ENCODE measurements at places on chromosomes 4 and X. TPM values are rescaled to one million over a fixed set of nuclear protein-coding genes. Genes with fewer than 3 reads are reported as not detected.
A peak's percentile ranks its signal among the peaks of the same experiment; 100 is the strongest.

DNA sequence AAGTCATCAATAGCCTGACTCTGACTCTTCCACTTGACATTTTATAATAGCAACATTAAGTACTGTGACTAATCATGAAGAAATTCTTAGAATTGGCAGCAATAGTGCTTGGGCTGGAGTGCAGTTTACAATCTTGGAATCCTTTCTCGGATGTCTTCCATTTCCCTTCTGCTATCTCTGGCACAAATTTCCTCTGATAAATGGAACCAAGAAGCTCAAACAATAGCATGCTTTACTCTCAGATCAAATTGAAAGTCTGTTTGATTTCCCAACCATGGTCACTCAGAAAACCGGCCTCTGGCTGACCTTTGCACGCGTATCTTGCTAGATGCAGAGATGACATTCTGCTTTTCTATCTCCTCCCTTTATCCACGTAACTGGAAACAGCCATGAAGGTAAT is 99.0 kb upstream of the SPANXC start:
- peak; percentile 87 for DNase-seq

GRCh38 chrX:105468741-105469140 is 248.2 kb upstream of the TEX13A start:
- DNase-seq, result no peak

- DNase-seq, result no peak
Observed at GRCh38 chr4:47929682-47930201, 15.4 kb upstream of the NFXL1 start.

DNA sequence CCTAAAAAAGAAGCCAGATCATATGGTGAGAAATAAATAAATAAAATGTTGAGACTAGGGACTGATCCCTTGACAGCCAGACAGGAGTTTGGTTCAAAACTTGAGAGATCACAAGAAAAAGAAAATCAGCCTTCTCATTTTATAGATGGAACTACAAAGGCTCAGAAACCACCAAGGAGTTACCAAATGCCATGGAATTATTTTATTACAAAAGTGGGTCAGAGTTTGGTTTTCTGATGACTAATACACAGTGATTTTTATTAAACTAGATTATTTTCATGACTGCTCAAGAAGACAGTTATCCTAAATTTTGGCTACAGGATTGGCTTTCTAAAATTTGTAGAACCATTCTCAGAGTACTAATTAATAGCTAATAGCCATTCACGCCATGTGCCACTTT is 6.2 kb downstream of the CXCL1 start:
- DNase-seq, result peak; percentile 33

DNA sequence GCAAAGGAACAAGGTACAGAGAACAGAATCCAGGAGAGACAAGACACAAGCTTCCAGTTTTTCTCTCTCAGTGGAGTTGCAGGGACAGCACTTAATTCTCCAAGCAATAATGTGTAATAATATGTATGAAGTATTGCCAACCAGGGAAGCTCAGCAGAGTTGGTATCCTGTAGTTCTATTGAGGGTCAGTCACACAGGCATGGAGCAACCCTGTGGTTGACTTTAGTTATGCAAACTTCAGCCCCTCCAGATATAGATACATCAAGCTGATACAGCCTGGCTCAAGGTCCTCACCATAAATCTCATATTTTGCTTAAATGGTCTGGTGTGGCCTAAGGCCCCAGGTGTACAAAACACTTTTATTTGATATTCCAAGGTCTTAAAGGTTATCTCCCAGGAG is 248.6 kb upstream of the EPHA5 start:
- DNase-seq, result no peak

TBX22 gene
- not detected for total RNA-seq

GRCh38 chrX:122943918-122944317 is 240.2 kb upstream of the GRIA3 start:
- DNase-seq, result peak; percentile 80

GRCh38 chr4:72444092-72444491 is 124.9 kb downstream of the ADAMTS3 start:
- DNase-seq, result no peak

FRMPD4 gene
- 3.5 TPM for total RNA-seq

DNA sequence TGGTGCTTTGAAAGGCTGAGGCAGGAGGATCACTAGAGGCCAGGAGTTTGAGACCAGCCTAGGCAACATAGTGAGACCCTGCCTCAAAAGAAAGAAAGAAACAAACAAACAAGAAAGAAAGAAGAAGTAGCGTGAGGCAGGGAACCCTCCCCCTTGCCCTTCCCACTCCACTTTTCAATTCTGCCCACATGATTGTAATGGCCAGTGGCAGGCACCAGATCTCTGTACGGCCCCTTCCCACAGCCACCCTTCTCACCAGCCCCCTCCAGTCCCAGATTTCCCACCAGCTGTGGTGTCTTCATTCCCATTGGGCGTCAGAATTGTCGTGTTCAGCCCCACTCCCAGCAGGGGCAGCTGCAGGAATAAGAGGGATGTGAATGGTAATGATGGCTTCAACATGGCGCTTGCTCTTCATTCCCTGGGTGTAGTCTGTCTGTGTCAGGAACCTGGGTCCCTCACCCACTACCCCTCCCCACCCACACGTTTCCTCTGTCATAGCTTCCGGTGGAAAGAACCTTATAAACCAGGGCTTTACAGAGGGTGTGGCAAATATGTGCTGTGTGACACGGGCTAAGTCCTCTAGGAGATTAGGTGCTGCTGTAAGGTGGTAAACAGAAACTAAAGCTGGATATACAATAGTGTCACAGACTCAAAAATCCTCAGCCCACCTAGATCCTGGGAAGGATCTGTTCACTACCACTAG is at the start of gene IL2RG:
Gene IL2RG, minus strand, starts transcription at position 437 of the 703 bp plus-strand sequence. Its CDS starts 38 bp downstream, at position 399.
- DNase-seq, result peak; percentile 13

DRD5 gene
- not detected for total RNA-seq

SLIT2 gene
- 8.1 TPM for total RNA-seq

DNA sequence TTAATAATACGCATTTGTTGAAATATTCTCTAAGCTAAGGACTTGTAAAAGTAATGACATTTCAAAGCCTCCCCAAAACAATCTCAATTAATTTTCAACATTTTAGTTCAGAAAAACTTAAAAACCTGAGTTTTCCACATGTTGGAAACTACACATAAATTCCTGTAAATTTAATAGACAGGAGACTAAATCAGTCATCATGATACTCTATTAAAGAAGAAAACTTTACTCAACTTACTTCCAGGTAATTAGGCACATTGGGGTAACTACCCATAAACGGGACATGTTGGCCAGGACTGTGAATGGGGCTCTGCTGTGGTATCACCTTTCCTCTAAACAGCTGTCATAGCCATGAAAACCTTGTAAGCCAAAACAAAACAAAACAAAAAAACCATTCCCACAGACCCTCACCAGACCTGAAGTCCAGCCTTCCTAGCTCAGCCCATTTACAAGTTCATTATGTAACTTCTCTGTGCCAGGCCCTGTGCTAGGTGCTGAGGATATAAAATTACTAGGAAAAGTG is 96.4 kb upstream of the SMIM10 start:
- DNase-seq, result no peak

- DNase-seq, result peak; percentile 28
Observed at GRCh38 chr4:102736636-102737549, 23.9 kb downstream of the MANBA start.

ARHGEF38 gene
- not detected for total RNA-seq

MAGEC2 gene
- 77.9 TPM for total RNA-seq

GRCh38 chr4:138330531-138330930 is 88.4 kb upstream of the SLC7A11 start:
- no peak for DNase-seq

- no peak for DNase-seq
Observed at GRCh38 chrX:26789751-26790150, 573.8 kb downstream of the MAGEB5 start.

DNA sequence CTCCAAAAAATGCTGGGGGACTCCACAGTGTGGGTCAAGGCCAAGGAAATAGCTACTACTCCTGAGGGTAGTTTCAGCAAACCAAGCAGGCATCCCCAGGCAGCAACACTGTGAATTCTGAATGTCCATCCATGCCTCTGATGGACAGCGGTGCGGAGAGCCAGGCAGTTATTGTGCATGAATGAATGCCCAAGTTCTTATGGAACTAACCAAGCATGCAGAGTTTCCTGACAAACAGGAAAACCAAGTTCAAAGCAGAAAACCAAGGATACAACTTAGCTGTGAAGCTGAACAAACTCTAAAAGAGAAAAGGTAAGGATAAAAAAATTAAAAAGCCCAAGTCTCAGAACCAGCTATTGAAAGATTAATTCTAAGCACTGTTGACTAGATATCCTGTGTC is 642.6 kb upstream of the HS3ST1 start:
- no peak for DNase-seq

DNA sequence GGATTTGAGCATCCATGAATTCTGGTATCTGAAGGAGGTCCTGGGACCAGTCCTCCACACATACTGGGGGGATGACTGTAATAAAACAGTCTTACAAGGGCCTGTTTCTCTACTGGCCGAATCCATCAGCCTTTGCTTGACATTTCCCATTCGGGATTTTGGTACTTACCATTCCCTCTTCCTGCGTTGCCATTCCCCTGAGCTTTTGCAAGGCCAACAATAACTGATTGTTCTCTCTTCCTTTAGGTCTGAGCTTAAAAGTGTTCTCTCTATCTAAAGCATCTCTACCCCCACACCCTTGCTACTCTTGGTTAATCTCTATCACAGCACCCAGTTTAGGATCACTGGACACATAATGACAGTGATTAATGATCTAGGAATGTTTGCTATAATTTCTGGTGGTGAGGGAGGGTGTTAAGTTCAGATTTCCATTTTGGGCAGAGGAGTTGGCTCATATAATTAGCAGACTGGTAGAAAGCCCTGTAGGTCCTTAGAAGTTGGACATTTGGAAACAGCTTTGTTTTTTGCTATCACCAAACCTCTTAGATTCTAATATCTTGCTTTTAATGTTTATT is 29.4 kb downstream of the TMA16 start:
- peak; percentile 5 for DNase-seq

DNA sequence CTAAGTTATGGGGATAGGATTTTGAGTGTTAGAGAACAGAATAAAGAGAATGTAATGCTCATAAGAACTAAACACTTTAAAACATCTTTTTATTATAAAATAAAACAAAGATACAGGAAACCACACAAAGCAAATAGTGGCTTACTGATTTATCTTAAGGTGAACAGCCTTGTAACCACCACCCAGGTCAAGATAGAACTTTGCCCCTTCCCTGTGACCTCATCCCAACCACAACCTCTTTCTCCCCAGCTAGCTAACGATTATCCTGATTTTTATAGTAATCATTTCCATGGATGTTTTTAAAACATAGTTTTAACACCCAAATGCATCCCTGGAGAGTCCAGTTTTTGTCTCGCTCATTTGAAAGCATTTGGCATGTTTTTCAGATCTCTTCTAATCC is 17.0 kb downstream of the HELT start:
- no peak for DNase-seq

DNA sequence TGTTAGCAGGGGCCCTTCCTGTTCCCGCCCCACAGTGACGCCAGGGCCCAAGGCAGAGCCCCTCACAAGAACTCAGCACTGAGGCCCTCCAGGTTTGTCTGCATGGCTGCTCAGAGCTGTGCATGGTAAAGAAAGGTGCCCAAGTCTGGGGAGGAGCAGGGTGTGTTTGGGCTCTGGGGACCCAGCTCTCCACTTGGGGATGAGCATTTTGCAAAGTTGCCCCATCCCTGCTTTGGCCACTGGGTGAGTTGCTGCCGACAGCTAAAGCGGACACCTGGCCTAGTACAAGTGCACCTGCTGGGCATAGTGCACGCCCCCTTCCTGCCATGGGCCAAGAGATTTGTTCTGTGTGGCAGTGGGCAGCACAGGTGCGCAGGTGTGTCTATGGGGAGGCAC is 2.0 kb upstream of the MXD4 start:
- no peak for DNase-seq
